ENCODE measurements at places on chromosomes 7 and 10. TPM values are rescaled to one million over a fixed set of nuclear protein-coding genes. Genes with fewer than 3 reads are reported as not detected.

The COL28A1 gene
- not detected for polyA plus RNA-seq

The PLXDC2 gene
- 0.18 TPM for polyA plus RNA-seq

The ZNF248 gene
- polyA plus RNA-seq, result 8.8 TPM

The PHKG1 gene
- not detected for polyA plus RNA-seq

The LRRC18 gene
- polyA plus RNA-seq, result 0.58 TPM

The VIPR2 gene
- polyA plus RNA-seq, result not detected

The KLF14 gene
- 0.11 TPM for polyA plus RNA-seq

The SYT15 gene
- 0.45 TPM for polyA plus RNA-seq

The MRLN gene
- polyA plus RNA-seq, result not detected

The LRRC17 gene
- not detected for polyA plus RNA-seq

The AMPH gene
- polyA plus RNA-seq, result not detected

The ITGA8 gene
- not detected for polyA plus RNA-seq

The TAC1 gene
- polyA plus RNA-seq, result not detected

The SKIDA1 gene
- polyA plus RNA-seq, result not detected

The PIK3CG gene
- 27.7 TPM for polyA plus RNA-seq

The ZNF503 gene
- not detected for polyA plus RNA-seq

The MYL10 gene
- not detected for polyA plus RNA-seq

The RNF32 gene
- polyA plus RNA-seq, result 3.9 TPM

The POU6F2 gene
- polyA plus RNA-seq, result not detected

The PTF1A gene
- not detected for polyA plus RNA-seq

The MLXIPL gene
- polyA plus RNA-seq, result not detected

The FGFBP3 gene
- polyA plus RNA-seq, result 2.2 TPM

The PHTF2 gene
- 23.3 TPM for polyA plus RNA-seq

The CYP2C19 gene
- not detected for polyA plus RNA-seq

The CDC123 gene
- polyA plus RNA-seq, result 104 TPM

The MOGAT3 gene
- polyA plus RNA-seq, result not detected

The GDF2 gene
- polyA plus RNA-seq, result not detected

The CFAP69 gene
- 0.54 TPM for polyA plus RNA-seq

The NKX6-2 gene
- not detected for polyA plus RNA-seq

The STARD3NL gene
- 48.9 TPM for polyA plus RNA-seq

The STEAP1 gene
- polyA plus RNA-seq, result not detected

The FGL2 gene
- 23.7 TPM for polyA plus RNA-seq

The ORAI2 gene
- polyA plus RNA-seq, result 290 TPM

The ADCK2 gene
- polyA plus RNA-seq, result 38.4 TPM

The RBP3 gene
- polyA plus RNA-seq, result not detected

The MOSPD3 gene
- polyA plus RNA-seq, result 14.4 TPM

The HHEX gene
- polyA plus RNA-seq, result 134 TPM

The PRKCQ gene
- polyA plus RNA-seq, result 1.7 TPM

The OR6B1 gene
- polyA plus RNA-seq, result not detected
